Forelimb muscle (tissue), 1 donor: ENCODE measurements at places on chromosomes 3 and 15. TPM values are rescaled to one million over a fixed set of nuclear protein-coding genes. Genes with fewer than 3 reads are reported as not detected.

DNA sequence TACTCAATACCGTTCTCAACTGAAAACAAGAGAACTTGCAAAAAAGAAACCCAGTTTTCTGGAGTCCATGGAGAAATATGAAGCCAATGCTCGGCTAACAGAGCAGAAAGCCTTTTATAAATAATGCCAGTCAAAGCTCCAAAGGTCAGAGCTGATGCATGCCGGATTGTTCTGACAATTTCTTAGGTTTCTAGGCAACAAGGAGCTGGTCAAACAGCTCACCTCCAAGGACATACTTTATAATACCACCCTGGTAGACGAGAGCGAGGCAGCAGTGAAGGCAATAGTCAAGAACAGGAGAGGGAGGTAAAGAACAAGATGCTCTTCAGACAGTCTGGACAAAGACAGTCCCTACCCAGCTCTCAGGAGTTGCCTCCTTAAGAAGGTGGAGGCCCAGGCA lies 111.1 kb downstream of the UBE3A start:
- no peak for DNase-seq

Gene GRK7
- polyA plus RNA-seq, result 0.10 TPM

DNA sequence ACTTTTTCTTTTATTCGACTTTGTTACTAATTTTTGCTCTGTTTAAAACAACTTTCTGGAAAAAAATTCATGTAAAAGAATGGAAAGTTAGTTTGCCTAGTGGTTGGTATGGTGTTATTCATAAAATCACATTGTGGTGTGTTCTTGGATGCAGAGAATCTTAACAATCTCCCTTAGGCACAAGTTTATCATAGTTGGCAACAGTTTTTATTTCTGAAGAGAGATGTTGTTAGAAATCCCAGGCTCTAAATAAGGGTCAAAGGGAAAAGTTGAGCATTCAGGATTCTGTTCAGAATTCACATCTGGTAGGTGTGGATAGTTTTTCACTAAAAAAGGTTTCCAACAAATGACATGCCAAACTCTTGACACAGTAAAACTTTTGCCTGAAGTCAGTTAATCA lies 6.4 kb downstream of the DUT start:
- no peak for DNase-seq

Gene GHRL
- 0.89 TPM for polyA plus RNA-seq

GRCh38 chr3:109334572-109334971 lies 2.8 kb downstream of the DPPA4 start:
- no peak for DNase-seq

GRCh38 chr3:103218146-103218545 lies 783.3 kb downstream of the ZPLD1 start:
- DNase-seq, result no peak

GRCh38 chr3:145094355-145094941 lies 1066.5 kb downstream of the PLOD2 start:
- no peak for DNase-seq

Gene ARGFX
- not detected for polyA plus RNA-seq

Gene GABRG3
- polyA plus RNA-seq, result 0.22 TPM
